COR-L47 (cell line): ENCODE measurements at places on chromosomes 12 and 14.
A peak's percentile ranks its signal among the peaks of the same experiment; 100 is the strongest.

DNA sequence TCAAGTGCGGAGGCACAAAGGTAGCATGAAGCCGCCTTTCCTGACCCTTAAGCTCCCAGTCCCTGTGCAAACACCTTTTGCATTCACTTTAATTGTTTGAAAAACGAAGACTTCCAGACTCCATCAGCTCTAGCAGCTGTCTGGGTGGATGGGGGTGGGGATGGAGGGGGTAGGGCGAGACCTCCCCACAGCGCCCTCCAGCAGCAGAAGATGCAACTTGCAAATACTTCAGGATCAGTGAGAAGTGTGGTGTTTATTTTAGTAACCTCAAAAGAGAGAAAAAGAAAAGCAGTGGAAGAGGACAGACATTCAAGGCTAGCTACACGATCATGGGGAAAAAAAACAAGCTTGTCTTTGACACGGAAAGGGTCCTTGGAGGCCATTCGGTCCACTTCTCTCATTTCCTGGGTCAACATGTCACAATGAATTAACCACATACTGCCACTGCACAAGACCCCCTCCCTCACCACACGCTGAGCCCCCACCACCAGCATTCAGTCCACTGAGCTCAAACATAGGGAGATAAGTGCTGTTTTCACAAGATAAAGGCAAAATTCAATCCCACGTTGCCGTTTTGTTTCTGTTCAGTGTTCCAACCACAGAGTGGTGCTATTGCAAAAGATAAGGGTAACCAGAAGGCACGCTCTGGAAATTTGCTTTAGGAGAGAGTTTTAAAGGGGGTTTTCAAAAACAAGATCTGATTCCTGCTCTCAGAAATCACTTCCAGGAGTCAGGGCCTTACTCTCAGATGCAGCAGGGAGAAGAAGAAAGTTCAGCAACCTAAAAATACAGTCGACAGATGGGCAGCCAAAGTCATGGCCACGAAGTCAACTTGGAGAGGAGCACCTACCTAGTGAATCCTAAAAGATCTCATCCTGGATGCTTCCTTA is 3.3 kb upstream of the NTF3 start:
- DNase-seq: no peak

DNA sequence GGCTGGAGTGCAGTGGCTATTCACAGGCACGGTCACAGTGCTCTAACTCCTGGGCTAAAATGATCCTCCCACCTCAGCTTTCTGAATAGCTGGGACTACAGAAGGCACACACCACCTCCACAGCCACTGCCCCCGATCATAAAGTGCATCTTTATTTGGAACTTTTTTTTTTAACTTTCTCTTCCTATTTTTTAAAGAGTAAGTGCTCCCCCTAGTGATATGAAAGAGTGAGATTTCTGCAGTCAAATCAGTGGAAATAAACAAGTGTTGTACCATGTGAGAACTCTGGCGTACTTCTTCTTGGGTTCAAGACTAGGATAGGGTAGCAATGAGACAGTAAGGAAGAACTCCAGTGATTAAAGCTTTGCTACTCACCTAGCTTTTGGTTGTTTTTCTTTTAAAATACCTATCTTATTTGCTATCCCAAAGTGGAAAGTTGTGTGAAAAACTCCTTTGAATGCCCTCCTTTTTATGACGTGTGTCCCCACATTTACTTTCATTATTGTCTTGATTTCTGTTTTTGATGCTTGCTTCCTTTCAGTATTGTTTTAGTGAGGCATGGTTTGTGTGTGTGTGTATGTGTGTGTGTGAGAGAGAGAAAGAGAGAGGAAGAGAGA is 6.6 kb downstream of the PPP4R4 start:
- peak; percentile 38 for DNase-seq

- no peak for DNase-seq
Observed at GRCh38 chr12:39032034-39032433, 126.6 kb upstream of the CPNE8 start.

DNA sequence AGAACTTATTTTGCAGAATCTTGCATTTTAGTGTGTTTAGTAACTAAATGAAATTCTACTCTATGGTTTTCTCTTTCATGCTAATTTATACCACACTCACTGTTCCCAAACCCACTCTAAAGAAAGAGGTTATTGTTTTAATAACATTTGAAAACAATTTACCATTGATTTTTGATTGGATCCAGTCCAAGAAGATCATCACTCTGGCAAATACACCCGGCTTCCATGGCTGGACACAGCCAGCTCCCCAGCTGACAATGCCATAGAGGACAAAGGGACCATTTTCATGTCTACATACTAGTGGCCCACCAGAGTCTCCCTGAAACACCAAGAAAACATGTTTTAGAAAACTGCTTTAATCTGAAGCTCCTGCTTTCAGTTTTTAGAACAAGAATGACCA is 42.4 kb downstream of the OVCH1 start:
- no peak for DNase-seq

DNA sequence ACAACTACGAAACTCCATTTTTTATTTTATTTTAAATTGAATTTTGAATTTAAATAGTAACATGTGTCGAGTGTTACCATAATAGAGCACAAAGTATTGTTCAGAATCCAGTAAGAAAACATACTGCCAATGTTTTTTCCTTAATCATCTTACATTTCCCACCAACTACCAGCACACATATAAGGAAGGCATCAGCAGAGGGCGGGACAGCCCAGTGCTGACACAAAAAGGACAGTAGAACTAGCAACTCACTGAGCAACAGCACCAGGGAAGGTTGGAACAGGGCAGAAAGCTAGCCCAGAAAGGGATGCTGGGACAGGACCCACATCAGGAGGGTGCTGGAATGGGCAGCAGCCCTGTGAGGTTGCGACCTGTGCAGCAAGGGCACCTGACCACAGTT is 43.9 kb downstream of the DICER1 start:
- no peak for DNase-seq

- DNase-seq: peak; percentile 92
Observed at GRCh38 chr12:103495469-103496456, at the start of gene C12orf42. TSS of gene C12orf42 (minus strand) at chr12:103495968. CDS start at chr12:103478426, 17,542 bp downstream.

GRCh38 chr14:91249841-91250616 is 5.5 kb upstream of the GPR68 start:
- peak; percentile 87 for DNase-seq

DNA sequence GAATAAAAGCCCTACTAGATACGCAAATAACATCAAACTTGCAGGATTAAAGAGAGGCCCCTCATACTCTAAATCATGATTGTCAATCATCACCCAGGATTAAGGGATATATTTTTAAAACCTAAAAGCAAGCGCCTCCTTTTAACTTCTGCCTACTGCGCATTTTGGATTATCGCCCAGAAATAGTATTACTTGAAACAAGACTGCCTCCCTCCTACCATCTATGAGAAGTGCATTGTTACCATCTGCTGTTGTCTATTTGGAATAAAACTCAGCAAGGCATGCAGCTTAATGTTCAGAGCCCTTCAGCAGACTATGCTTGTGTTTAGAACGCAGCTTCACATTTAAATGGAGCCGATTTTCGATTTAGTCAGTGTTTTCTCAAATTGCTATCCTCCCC is 79.6 kb downstream of the EXOC5 start:
- peak; percentile 40 for DNase-seq

- DNase-seq: no peak
Observed at GRCh38 chr14:58368956-58369355, 26.8 kb upstream of the TOMM20L start.

GRCh38 chr14:77599889-77600288 is 16.5 kb downstream of the SPTLC2 start:
- DNase-seq: no peak

- DNase-seq: no peak
Observed at GRCh38 chr14:62076825-62077605, 314.8 kb downstream of the SNAPC1 start.

DNA sequence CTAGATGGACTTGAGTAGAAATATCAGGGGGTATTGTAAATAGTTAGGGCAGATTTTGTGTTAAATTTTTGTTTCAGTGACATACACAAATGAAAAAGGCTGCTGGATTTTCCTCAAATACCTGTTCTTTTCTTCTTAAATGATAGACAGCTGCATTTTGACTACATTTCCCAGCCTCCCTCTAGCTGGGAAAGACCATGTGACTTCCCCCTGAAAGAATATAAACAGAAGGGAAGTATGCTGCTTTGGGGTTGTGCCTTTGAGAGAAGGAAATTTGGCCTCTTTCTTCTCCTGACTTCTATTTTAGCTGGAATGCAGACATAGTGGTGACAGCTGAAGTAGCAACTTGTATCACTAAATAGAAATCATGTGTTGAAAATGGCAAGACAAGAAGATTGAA is 476.1 kb upstream of the SYT1 start:
- no peak for DNase-seq

DNA sequence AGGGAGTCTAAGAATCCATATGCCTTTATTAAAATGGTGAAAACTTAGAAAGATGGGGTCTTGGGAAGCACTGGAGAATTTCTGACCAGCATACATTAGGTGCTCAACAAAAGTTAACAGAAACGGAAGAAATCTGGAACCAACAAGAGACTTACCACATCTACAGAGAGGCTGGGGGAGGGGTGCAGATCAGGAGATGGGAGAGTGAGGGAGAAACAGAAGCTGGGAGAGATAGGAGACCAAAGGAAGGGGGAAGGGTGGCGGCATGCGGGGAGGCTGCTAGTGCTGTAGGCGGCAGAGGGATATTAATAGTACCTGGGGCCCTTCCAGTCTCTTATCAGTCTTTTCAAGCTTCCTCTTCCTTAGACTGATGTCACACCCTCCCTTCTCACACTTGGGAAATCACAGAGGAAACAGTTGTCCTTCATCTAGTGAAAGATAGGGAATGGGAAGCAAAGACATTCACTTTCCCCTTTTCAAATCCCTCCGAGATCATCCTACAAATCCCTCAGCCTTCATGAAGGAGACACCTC is 18.1 kb downstream of the ZBTB39 start:
- no peak for DNase-seq

- DNase-seq: peak; percentile 29
Observed at GRCh38 chr14:57390806-57391516, 575 bp downstream of the NAA30 start.

DNA sequence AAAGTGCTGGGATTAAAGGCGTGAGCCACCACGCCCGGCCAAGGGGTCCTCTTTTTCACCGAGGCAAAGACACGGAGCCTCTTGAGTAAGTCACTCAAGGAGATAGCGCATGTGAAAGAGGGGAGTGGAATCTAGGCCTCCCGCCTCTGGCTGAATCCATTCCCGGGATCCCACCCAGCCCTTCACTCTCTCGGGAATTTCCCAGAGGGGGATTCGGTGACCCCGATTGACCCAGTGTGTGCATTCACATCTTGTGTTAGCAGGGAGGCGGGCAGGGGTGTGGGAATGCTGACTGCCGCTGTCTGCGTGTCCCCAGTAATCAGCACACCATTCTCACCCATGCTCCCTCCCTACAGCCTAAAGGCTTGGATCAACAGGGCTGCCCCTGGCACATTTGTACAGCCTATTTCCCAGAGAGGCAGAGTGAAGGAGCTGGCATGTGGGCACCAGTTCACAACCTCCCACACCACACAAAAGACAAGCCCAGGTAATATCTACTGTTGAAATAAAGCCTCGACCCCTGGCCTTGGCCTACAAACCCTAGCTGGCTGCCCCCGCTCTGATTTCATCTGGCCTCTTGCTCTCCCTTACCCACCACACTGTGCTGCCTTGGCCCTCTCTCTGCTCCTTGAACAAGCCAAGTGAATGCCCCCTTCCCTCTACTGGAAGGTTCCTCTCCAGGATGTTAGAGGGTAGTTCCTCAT is 1.3 kb upstream of the LTBP2 start:
- no peak for DNase-seq

- no peak for DNase-seq
Observed at GRCh38 chr14:54922598-54922997, 20.0 kb upstream of the GCH1 start.

DNA sequence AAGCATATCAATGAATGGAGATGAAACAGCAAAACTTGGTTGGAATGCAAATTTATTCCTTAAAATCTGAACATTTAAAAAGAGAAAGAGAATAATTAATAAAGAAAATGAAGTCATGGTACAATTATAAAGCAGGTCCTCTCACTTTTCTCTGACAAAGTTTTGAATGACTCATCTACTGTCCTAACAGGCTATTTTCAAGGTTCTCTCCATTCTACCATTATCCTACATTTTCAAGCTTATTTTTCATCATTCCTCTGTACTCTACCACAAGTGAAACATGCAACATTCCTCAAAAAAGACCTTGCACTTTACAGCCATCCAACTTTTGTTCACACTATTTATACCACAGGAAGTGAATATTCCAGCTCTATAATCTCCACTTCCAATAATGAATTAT is 36.9 kb upstream of the AP4S1 start:
- DNase-seq: no peak

- no peak for DNase-seq
Observed at GRCh38 chr12:129886541-129886940, 17.3 kb downstream of the TMEM132D start.

GRCh38 chr12:50211392-50212070 is 44.4 kb upstream of the CERS5 start:
- DNase-seq: no peak

DNA sequence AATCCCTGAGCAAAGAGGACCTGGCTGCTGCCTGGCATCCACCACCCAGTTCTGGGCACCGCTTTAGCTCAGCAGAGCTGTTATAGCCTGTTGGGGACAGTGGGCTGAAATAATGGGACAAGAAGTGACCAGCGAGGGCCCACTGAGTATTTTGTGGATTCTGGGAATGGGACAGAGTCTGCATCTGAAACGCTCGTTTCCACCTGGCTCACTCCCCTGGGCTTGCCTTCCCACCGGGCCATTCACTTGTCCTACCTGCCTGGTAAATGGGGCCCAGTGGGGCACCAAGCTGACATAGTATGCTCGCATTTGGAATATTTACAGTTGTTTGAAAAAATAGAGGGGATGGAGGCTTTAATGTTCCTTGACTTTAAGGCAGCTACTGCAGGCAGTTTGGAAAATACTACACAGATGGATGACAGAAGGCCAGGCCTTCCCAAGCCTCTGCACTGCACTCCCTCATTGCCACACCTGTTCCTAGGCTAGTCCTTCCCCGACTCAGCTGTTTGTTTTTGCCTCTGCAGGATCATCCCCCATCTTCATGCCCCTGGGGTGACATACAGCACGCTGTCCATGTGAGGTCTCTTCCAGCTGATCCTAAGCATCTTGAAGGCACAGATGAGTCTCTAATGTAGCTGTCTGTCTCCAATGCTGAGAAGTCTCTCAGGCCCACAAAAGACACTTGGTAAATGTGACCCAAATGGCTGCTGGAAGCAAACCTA is 61.3 kb upstream of the DICER1 start:
- no peak for DNase-seq

- no peak for DNase-seq
Observed at GRCh38 chr12:112183141-112184021, 58.0 kb downstream of the TRAFD1 start.

DNA sequence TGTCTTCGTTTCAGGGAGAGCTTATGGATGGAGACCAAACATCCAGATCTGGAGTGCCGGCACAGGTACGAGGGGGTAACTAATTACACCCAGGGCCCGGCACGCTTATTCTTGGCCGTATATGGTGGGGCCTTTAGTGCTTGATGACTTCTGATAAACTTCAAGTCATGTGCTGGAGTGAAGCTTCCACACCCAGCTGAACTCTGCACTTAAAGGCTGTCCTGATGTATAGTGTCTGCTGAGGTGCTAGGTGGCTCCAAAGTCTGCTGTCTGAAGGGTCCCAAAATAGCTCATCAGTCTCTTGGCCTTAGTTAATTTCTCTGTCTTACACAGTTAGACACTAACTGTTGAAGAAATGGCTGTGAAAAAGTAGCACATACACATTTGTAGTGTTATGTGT is 17.9 kb downstream of the RNF34 start:
- DNase-seq: no peak

- DNase-seq: no peak
Observed at GRCh38 chr12:1655225-1655788, 26.3 kb downstream of the WNT5B start.
